ENCODE measurements at places on chromosomes 13 and 19. TPM values are rescaled to one million over a fixed set of nuclear protein-coding genes. Genes with fewer than 3 reads are reported as not detected.

The MEIS3 gene
- 9.9 TPM for total RNA-seq

The SRRM5 gene
- not detected for total RNA-seq

The SCN1B gene
- total RNA-seq = 12.9 TPM

The ZNF415 gene
- total RNA-seq = 10.3 TPM

The ZNF442 gene
- total RNA-seq = 7.0 TPM

The NLRP4 gene
- total RNA-seq = not detected

The PLK5 gene
- total RNA-seq = 0.51 TPM

The PEG3 gene
- total RNA-seq = 332 TPM

The ZNF579 gene
- total RNA-seq = 4.1 TPM

The RUBCNL gene
- 5.1 TPM for total RNA-seq

The OR7A5 gene
- total RNA-seq = not detected

The ADGRE2 gene
- total RNA-seq = 0.31 TPM

The FUT1 gene
- 1.1 TPM for total RNA-seq

The SOX1 gene
- total RNA-seq = not detected

The PTPRS gene
- total RNA-seq = 166 TPM

GRCh38 chr19:56314018-56314380, 640 bp downstream of the ZSCAN5A start:
- no peak for DNase-seq

GRCh38 chr19:29478578-29479565, 46.9 kb upstream of the VSTM2B start:
- peak; percentile 42 for DNase-seq

DNA sequence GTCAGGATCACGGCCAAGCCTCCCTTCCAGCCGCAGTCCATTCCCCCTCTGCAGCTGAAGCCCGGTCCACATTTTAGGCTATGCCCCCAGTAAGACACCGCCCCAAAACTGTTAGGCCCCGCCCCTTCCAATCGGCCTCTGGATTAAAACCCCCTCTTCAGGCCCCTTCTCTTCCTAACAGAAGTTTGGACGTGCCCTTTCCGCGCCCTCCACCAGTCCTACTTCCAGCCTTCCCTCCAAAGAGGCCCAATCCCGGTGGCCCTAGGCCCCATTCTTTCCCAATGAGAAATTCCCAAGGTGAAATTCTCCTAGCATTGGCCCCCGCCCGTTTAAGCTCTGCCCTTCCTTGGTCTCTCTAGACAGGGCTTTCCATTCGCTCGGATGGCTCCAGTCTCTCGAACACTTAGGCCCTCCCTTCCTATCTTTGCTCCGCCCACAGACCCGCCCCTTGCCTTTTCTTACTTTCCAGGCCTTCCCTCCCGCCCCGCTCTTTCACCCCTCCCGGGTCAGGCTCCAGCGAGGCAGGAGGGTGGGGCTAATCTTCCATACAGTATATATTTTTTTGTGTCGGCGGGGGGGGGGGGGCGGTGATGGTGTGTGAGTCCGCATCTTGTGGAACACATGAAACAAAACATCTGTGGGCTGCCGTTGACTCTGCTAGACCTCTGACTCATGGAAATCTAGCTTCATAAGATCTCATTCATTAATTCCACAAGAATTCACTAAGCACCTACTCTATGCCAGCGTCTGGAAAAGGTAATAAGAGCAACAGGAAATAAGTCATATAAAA, 13.6 kb downstream of the LTBP4 start:
- peak; percentile 89 for DNase-seq

GRCh38 chr19:13938301-13939064, at the start of gene PODNL1:
Gene PODNL1, minus strand, starts transcription at chr19:13938417. Its CDS starts 236 bp downstream, at chr19:13938181.
- DNase-seq = peak; percentile 47

DNA sequence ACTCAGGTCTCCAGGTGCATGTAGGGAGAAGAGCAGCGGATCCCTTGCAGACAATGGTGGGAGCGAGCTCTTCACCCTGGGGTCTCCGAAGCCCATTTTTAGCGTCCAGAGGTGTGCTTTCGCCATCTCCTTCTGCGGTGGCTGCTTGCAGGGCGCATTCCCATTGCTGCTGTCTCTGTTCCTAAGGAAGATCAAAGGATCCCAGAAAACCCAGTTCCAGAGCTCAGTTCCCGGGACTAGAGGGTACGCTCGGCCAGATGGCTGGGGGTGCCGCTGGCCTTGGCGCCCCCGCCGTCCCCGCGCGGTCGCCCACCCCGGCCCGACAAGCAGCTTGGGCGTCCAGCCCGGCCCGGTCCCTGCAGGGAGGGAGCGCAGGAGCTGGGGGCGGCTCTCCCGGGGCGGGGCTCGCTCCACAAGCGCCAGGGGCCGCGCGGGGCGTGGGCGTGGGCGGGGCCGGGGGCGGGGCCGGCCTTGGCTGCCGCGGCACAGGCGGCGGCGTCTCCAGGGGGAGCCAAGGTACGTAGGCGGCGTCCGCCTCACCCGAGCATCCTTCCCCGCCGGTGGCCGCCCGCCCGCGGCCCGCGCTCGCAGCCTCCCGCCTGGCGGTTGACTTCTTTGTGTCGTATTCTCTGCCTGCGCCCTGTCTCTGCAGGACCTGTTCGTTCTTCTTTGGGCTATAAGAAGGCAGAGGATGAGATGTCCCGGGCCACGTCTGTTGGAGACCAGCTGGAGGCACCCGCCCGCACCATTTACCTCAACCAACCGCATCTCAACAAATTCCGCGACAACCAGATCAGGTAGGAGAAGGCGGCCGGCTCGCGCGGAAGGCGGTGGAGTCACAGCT, 96.8 kb downstream of the ATP8A2 start:
- peak; percentile 56 for DNase-seq

DNA sequence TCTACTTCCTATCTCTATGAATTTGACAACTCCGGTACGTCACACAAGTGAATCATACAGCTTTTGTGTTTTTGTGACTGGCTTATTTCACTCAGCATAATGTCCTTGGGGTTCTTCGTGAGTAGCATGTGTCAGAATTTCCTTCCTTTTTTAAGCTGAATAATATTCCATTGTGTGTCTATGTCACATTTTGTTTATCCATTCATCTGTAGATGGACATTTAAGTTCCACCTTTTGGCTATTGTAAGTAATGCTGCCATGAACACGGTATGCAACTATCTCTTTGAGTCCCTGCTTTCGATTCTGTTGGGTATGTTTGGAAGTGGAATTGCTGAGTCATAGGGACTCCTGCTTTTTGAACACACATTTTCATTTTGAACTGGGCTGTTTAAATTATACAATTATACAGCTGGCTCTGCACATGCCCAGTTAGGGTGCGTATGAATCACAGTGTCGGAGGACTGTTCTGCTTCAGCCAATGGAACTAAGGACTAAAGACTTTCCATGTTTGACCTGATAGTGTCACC, 43.0 kb upstream of the C13orf42 start:
- DNase-seq = no peak

DNA sequence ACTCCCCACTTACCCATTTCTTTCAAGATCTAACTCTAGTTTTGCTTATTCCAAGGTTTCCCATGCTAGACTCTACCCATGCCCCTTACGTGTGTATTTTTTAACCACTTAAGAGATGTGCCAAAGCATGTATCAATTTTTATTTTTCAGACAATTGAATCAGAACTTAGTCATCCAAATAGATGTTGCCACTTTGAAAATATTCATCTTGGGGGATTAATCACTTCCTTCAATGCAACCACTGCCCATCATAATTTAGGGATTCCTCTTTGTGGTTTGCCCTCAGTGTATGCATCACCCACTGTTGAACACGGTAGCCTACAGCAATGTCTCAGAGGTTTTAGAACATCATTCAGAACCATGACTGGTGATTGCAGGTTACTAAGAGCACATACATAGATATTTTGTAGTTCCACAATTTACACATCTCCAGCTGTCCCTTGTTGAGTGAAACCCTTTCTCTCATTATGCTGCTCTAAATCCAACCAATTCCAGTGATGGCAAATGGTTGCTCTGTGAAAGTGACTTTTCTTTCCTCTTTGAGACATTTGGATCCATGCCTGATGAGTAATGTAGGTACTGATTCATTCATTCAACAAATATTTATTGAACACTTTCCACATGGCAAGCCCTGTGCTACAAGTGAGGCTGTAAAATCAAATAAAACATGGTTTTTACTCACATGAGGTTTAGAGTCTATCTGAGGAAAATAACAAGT, 60.6 kb upstream of the SERP2 start:
- peak; percentile 50 for DNase-seq

GRCh38 chr19:5354403-5354802, 13.8 kb upstream of the PTPRS start:
- no peak for DNase-seq

DNA sequence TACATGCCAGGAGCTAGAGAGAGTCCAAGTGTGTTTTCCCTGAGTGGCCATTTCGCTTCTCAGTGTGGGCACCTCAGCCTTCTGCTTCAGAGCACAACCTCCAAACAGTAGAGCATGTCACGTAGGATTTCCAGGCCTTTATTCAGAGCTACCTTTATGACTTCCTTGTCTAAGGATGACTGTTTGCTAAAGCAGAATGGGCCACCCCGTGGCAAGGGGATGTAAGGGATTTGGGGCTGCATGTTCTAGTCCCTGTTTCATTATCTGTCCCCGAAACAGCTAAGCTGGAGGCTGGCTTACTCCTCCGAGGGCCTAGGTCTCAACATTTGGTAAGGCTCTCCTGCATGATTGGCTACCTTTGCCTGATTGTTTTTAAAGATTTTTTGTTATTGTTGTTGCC, 6.0 kb downstream of the RNASEH2B start:
- no peak for DNase-seq

DNA sequence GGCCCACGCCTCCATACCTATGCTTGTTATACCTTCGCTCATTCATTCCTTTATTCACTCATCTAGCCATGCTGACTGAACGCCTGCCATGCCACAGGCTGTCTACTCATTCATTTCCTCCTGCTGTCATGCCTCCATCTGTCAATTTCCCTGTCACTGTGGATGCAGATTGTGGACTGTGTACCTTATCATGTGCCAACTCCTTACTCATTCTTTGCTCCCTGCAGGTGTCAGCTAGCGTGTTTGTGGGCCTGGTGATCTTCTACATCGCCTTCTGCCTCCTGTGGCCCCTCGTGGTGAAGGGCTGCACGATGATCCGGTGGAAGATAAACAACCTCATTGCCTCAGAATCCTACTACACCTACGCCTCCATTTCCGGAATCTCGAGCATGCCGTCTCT, 4.1 kb upstream of the PSMD8 start:
- no peak for DNase-seq

GRCh38 chr19:399370-399769, 9.6 kb downstream of the C2CD4C start:
- no peak for DNase-seq

- no peak for DNase-seq
Observed at GRCh38 chr13:69291292-69291906, 816.2 kb upstream of the ATXN8OS start.

DNA sequence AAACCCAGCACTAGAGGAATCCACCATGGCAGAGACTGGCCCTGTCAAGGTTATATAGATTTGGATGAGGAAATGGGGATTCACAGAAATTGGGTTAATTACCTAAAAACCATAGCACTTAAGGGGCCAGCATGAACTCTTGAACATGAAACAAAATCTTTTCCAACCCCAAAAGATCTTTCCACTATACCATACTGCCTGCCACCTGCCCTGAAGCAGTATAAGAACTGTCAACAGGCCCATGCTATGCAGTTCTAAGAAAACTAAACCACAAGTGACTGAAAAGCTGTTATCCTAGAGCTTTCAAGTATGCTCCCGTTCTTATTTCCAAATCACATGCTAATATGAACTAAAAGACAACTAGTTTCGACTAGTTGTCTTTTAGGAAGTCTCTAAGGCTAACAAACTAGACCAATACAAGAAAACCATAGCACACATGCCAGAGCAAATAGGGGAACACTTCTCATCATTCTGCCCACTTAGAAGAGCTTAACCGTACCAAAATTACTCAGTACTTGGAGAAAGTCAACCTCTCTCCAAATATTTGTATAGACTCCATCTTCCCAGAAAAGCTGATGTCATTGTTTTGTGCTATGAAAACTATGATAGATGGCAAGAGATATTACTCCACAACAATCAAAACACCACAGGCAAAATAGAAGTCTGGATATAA, 27.5 kb downstream of the HSPH1 start:
- peak; percentile 33 for DNase-seq

- no peak for DNase-seq
Observed at GRCh38 chr13:77829963-77830362, 88.7 kb downstream of the EDNRB start.

GRCh38 chr13:102399791-102400674, 1.8 kb downstream of the FGF14 start:
- peak; percentile 4 for DNase-seq

- no peak for DNase-seq
Observed at GRCh38 chr19:10636304-10636972, 11.1 kb downstream of the SLC44A2 start.

DNA sequence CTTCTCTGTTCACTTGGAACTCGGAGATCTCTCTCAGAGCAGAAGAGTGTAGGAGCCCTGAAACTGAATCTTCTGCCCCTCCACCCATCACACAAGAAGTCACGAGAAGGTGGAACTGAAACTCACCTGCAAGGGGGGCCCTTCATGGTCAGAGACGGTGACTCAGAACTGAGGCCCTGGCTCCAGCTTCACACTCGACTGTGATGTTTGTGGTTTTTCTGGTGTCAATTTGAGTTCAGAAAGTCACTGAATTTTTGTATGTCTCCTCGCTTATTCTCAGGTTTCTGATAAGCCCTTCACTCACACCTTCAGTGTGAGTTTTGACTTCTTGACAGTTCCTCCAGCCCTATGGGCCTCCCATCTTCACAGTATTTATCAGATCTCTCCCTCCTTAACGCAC, 23.1 kb downstream of the SIGLEC5 start:
- no peak for DNase-seq

DNA sequence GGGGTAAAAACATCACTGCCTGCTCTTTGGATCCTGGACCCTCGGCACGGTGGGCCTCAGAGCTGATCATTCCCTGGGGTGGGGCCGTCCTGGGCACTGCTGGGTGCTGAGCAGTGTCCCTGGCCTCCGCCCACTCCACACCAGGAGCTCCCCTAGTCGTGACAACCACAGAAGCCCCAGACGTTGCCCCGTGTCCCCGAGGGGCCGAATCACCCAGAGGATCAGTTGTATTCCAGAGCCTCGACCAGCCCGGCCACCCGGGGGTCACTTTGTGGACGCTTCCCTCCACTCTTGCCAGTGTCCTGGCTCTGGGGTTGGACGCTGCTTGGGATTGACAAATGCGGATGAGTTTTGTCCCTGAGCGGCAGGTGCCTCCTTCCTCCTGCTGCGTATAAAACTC, 10.2 kb downstream of the C2CD4C start:
- DNase-seq = no peak

GRCh38 chr19:5943045-5943444, 29.0 kb downstream of the CAPS start:
- DNase-seq = peak; percentile 40

Data from tongue (tissue), 3 donors.